ENCODE measurements at places on chromosomes 11 and 22. TPM values are rescaled to one million over a fixed set of nuclear protein-coding genes. Genes with fewer than 3 reads are reported as not detected.
A peak's percentile ranks its signal among the peaks of the same experiment; 100 is the strongest.

Gene GRAMD1B
- 5.0 TPM for total RNA-seq

Gene KRTAP5-10
- total RNA-seq = 0.37 TPM

Gene ALG12
- 20.7 TPM for total RNA-seq

Gene DGCR2
- 59.7 TPM for total RNA-seq

Gene CASP4
- total RNA-seq = 67.1 TPM

Gene CSF2RB
- total RNA-seq = 3.1 TPM

Gene MUC15
- total RNA-seq = not detected

Gene SCGB1A1
- not detected for total RNA-seq

Gene QSER1
- 33.5 TPM for total RNA-seq

Gene TSPAN32
- total RNA-seq = not detected

DNA sequence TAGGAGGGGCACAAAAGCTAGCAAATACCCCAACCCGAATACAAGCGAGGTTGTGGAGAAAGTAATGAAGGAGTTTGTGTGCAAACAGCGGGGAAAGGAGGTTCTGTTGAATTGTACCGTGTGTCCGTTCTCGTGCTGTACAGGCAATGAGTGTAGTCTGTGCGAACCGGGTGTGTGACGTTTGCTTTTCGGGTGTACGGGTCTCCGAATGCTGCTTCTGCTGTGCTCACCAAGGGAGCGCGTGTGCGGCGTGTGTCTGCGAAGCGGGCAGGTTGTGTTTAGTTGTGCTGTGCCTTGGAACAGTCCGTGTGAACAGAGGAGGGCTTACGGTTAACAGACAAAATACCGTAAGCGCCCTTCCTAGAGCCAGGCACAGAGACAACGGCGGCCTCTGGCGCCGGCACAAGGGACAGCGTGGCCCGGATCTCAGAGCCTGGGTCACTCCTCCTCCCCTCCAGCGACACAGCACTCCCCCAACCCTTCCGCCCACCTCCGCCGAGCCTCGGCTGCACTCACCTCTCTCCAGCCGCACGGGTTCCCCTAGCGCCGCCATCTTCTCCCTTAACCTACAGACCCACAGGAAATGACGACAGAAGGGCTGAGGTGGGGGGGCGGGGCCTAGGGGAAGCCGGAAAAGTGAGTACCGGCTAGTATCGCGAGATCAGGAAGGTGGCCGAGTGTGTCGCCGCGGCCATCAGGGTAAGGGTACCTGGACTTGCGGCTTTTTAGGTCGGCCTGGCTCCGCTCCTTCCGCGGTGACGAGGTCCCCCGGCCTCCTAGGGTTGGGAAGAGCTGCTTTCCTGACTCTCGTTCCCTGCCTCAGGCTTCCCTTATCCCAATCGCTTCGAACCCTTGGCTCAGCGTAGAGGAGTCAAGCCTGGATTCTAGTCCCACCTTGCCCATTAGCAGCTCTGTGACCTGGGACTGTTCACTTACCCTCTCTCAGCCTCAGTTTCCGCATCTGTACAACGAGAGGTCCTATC lies at the start of gene LIN7C:
TSS of gene LIN7C (minus strand) at position 570 of the 983 bp plus-strand sequence. CDS start at position 553, 17 bp downstream.
- DNase-seq = peak; percentile 98

DNA sequence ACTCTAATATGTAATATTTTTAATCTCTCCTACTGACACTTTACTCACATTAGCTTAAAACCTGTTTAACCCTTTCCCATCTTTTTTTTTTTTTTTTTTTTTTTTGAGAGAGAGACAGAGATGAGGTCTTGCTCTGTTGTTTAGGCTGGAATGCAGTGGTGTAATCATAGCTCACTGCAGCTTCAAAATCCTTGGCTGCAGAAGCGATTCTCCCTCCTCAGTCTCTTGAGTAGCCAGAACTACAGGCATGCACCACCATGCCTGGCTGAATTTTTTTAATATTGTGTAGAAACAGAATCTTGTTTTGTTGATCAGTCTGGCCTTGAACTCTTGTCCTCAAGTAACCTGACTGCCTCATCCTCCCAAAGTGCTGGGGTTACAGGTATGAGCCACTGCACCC lies 37.3 kb downstream of the PAMR1 start:
- DNase-seq = no peak

DNA sequence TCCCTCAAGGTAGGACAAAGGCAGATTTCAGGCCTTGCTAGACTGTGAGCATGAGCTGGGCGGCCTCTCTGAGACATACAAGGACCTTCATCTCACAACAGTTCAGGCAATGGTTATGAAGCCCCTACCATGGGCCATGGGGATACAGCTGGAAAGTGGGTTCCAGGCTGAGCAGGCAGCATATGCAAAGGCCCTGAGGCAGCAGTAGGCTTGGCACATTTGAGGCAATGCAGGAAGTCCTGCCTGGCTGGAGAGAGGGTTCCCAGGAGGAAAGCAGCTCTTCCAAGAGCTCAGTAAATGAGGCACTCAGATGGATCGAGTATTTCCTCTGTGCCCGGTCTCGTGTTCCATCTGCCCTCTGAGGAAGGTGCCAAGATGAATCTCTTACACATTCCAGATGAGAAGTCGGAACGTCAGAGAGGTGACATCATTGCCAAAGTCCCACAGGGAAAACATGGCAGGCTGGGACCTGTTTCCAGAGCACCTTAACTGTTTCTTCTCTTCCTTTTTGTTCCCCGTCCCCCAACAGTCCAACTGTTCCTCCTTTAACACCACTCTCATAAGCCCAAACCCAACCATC lies 388.6 kb downstream of the MN1 start:
- no peak for DNase-seq

DNA sequence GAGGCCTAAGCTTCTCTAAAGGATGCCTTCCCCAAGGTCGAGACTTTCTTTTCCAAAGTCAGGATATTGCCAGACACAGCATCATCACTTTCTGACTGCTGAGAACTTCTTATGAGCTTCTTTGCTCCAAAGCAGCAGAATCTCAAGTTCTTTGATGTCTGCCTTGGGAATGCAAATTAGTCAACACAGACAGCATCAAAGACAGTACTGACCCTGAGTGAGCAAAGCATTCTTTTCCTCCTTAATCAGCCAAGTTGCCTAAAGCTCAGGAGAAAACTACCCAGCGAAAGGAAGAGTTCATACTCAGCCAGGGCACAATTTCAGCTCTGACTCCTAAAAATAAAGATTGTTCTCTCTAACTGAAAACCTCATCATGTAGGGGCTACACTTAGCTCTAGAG lies 98.0 kb downstream of the SLC36A4 start:
- no peak for DNase-seq

DNA sequence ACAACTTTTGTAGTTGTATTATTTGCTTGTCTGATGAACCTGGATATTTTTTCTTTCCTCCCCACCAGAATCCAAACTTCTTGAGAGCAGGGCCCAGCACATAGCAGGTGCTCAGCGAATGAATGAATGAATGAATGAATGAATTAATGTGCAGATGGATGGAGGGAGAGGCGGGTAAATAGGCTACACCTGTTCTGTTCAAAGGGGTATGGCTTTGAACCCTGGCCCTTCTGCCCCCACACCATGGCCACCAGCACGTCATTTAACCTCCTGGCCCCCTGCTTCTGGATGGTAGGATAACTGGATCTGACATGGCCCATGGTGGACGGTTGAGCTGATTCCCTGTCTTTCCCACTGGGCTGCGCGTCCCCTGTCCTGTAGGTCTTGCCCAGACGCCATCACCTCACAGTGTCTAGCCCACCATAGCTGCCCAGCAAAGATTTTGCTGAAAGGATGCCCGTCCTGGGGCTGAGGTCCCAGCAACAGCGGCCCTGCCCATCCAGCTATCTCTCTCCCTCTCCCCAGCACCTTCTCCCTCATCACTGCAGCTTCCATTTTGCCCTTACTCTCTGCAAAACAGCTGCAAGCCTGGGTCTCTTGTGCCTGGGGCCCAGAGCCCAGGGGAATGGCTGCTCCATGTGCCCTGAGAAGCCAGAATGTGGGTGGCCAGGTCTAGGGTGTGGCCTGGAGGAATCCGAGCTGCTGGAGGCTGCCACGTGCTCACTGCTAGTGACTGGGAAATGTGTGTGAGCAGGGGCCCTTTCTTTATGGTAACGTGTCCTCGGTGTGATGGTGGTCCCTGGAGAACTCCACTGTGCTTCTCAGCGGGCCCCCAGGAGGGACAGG lies 49.3 kb upstream of the LINC01488 start:
- DNase-seq = no peak

- no peak for DNase-seq
These were observed 22.9 kb downstream of the MUC15 start for GRCh38 chr11:26549176-26549575.

- no peak for DNase-seq
These were observed 32.9 kb downstream of the BMAL1 start for GRCh38 chr11:13310443-13310842.

DNA sequence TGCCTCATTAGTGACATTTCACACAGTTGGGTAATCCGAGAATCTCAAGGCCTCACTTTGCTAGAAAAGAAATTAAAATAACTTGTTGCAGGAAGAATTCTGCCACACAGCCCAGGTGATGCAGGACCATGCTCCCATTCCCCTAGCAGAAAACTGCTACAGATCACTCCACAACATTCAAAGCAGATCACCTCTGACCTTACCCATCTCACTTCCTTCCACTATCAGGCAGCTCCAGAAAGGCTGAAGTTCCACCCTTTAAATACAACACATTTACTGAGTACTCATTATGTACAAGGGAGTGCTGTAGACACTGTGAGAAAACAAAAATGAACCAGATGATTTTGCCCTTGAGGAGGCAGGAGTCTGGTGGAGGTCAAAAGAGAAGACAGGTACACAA lies 231.0 kb downstream of the TTC28 start:
- DNase-seq = no peak

- no peak for DNase-seq
These were observed 8.1 kb downstream of the ALDH3B2 start for GRCh38 chr11:67666303-67666645.

- DNase-seq = no peak
These were observed 195.2 kb downstream of the NELL1 start for GRCh38 chr11:20864628-20865027.

DNA sequence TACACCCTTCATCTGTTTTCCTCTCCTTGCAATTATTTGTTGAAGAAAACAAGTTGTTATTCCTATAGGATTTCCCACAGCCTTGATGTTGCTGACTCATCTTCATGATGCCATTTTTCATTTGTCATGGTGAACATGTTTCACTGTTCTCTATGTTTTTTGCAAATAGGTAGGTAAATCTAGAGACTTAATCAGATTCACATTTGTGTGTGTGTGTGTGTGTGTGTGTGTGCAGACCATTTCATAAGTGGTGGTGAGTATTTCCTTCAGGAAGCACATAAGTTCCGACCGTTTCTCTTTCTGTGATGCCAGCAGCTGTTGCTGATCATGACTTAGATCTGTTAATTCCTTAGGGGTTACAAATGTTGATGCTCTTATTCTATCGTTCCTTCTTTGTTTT lies 80.3 kb upstream of the IZUMO1R start:
- no peak for DNase-seq

- DNase-seq = no peak
These were observed 73.2 kb upstream of the ARHGAP20 start for GRCh38 chr11:110785398-110785797.

DNA sequence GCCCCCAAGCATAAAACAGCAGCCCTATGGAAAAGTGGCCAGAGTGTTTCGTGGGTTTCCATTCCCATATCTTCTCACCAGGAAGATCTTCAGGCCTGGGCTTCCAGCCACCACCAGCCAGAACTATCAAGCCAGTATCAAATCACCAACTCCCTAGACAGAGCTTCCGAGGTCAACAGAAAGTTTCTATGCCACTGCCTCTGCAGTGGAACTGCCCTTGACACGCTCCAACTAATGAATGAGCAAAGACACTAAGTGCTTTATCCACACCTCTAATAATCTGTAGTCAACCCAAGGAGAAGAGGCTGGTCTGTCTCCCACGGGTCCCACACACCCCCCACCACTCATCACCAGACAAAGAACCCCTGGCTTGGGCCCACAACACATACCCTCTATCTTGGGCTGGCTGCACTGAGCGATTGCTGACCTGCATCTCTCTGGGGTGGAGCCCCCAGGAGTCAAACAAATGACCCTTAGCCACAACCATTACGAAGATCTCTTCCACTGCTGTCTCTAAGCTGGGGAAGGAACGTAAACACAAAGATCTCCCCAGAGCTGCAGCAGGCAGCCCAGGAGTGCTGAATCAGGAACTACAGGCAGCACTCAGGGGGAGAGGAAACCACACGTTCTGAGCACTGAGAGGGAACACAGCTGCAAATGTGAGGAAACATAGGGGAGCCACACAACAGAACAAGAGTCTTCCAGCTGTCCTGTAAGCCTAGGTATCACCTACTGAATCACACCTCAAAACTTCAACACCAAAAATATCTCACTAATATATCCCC lies 9.7 kb downstream of the OR5AN1 start:
- no peak for DNase-seq

DNA sequence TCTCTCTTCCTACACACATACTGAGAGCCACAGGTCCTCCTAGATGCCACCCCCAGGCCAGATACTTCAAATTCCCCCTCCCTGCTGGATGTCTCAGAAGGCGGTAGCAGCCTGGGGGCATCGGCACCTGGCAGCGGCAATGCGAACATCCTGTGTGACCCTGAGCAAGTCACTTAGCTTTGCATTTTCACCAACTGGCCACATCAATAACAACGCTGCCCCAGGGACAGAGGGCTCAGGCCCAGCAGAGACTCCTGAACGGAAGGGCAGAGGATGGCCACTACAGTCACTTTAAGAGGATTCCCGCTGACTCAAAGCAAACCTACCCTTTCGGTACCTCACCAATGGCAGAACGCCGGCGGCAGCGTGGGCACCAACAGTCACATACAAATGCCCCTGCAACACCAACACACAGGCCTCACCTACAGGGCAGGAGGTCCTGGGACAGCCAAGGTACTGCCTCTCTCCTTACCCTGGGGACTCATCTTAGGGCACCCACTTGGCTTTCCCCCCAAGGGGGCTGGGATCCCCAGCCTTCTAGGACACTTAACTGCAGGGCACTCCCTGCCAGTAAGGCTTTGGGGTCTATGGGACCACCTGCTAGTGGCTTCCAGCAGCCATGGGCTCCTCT lies 1.6 kb downstream of the LMO1 start:
- no peak for DNase-seq

DNA sequence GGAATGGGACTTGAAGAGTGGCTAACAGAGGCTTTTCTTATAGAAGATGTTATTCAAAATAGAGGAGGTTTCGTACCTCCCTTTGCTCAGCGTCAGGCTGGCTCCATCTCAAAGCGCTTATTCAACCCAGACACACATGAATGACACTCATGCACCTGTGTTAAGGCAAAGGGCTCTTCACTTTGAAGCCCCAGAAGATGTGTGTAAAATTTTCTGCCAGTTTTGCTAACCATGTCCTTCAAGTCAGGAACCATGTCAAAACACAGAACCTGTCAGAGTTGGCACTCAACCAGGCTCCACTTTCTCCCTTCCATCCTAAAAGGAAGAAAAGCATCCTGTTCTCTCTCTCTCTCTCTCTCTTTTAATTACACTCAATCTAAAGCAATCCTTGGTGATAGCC lies 352.8 kb upstream of the NARS2 start:
- no peak for DNase-seq

DNA sequence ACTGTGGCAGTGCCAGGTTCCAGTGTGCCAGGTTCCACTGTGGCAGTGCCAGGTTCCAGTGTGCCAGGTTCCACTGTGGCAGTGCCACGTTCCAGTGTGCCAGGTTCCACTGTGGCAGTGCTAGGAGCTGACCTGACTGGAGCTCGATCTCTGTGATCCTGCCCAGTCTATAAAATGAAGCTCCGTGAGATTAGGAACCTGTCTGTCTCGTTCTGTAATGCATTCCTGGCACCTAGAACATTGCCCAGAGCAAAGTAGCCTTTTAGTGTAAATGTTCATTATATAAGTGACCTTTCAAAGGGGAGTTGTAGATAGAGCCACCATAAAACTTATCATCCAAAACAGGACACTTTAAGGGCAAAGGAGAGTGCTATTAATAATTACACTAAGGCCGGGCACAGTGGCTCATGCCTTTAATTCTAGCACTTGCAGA lies 36.0 kb downstream of the ART5 start:
- no peak for DNase-seq

GRCh38 chr11:85647078-85647477 lies 689 bp upstream of the TMEM126A start:
- no peak for DNase-seq
